Esophagus mucosa (tissue), 1 donor: ENCODE measurements at places on chromosomes 11 and 22.

DNA sequence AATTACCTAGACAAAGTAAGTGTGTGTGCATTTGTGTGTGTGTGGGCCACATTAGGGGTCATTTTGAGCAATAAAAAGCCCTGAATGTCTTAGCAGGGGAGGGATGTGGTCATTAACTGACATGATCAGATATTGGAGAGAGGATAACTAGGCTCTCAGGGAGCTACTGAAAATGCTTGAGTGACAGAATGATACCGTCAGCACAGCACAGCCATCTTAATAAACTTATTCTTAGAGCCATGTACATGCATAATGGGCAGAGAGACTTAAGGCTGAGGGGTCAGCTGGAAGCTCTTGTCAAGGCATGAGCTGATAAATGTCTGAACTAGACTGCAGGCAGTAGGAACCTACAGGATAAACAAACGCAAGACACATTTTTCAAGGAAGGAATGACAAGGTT lies 239.1 kb upstream of the NCAM1 start:
- ATAC-seq = no peak

GRCh38 chr22:21657020-21657359 lies 8.8 kb upstream of the PPIL2 start:
- no peak for ATAC-seq

DNA sequence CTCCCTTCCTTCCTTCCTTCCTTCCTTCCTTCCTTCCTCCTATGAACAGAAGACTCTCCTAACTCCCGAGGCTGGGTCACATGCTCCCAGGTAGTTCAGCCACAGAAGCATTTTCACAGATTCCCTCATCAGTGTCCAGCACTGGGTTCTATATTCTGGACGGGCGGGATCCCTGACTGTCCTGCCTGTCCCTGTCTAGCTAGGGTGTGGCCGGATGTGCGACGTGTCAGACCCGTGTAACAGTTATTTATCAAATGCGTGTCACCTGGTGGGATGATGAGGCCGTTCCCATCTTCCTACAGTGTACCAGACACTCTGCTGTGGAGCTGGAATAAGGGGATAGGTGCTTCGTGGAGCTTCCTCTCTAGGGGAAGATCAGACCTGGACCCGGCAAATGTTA lies 901.0 kb downstream of the BRD1 start:
- no peak for ATAC-seq

DNA sequence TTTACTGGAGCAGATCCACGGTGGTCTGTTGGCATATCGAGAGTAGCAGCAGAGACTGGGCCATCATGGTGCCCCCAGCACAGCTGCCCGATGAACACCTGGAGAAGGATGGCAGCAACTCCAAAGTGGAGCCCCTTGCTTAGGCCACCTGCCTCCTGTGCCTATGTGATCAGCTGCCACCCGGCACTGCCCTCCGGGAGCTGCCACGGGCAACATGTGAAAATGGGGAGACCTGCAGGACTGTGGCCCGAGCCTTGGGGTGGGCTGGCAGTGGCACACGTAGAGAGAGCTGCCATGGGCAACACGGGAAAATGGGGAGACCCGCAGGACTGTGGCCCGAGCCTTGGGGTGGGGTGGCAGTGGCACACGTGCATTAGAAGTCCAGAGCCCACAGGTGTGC lies 3.1 kb downstream of the FXYD2 start:
- ATAC-seq = no peak

DNA sequence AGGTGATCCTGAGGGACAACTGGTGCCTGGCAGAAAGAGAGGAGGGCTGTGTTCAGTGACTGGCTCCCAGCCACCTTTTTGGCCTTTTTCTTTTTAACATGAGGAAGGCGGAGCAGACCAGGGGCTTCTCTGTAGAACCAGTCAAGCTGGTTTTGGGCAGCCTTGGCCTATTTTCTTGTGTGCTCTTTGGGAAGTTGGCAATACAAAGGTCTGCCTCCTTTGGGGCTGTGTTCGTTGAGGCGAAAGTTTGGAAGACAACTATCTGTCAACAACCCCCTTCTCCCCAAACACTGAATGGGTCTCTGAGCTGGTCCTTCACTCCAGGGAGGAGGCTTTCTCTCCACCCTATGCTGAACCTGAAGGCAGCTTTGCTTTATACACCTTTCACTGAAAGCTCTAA lies 8.5 kb downstream of the MARK2 start:
- ATAC-seq = peak; percentile 76

DNA sequence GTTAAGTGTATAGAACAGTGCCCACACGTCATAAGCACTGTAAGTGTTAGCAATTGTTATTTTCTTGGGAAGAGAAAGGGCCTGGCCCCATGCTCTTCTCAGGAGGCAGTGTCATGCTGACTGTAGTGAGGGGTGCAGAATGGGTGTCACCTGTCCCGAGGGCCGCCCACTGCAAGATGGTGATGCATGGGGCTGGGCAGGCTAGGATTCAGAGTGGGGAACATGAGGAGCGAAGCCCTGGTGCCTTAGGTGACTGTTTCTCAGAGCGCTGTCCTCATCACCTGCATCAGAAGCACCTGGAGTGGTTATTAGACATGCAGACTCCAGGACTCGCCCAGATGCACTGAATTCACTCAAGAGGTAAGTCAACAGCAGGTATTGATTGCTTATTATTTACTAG lies 101.0 kb upstream of the PARVA start:
- ATAC-seq = no peak
